ENCODE measurements at places on chromosomes 4 and X. TPM values are rescaled to one million over a fixed set of nuclear protein-coding genes. Genes with fewer than 3 reads are reported as not detected.

- no peaks in the 10 kb centered on the region for H3K4me1 ChIP-seq
- no peak overlapping the region for H3K4me3 ChIP-seq
- no peaks in the 10 kb centered on the region for H3K36me3 ChIP-seq
- H3K27me3 ChIP-seq, result no peaks in the 10 kb centered on the region
Observed at GRCh38 chr4:19748519-19749479, 502.9 kb upstream of the SLIT2 start.

GRCh38 chr4:141524116-141524515 is 112.3 kb upstream of the IL15 start:
- H3K36me3 ChIP-seq, result no peaks in the 10 kb centered on the region
- H3K4me1 ChIP-seq, result no peaks in the 10 kb centered on the region
- no peak for DNase-seq
- H3K4me3 ChIP-seq, result no peak overlapping the region
- no peak overlapping the region for H3K27ac ChIP-seq

- no peak overlapping the region for H3K4me3 ChIP-seq
- no peak for DNase-seq
- no peaks in the 10 kb centered on the region for H3K4me1 ChIP-seq
- no peak overlapping the region for H3K27ac ChIP-seq
- no peaks in the 10 kb centered on the region for H3K27me3 ChIP-seq
Observed at GRCh38 chr4:25449270-25449669, 72.2 kb downstream of the ANAPC4 start.

GRCh38 chr4:152392079-152392478 is 143.8 kb downstream of the FBXW7 start:
- no peak overlapping the region for H3K4me3 ChIP-seq
- no peaks in the 10 kb centered on the region for H3K36me3 ChIP-seq

DNA sequence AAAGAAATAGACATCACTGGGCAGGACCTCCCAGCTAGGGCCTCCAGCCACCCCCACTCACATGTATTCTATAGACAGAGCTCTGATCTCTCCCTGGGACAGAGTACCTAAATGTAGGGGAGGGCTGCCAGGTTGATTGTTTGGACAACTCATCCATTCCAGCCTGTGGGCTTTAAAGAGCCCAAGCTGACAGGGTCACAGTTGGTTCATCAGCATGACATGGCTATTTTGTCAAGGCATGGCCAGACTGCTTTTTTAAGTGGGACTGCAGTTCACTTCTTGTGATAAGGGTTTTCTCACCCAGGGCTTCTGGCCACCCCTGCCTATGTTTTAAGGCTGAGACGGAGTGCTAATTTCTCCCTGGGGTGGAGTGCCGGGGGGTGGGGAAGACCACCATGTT is 63.3 kb downstream of the KLHL4 start:
- H3K27me3 ChIP-seq, result no peaks in the 10 kb centered on the region
- no peaks in the 10 kb centered on the region for H3K4me1 ChIP-seq
- H3K27ac ChIP-seq, result no peak overlapping the region
- no peaks in the 10 kb centered on the region for H3K36me3 ChIP-seq
- no peak overlapping the region for H3K4me3 ChIP-seq

DNA sequence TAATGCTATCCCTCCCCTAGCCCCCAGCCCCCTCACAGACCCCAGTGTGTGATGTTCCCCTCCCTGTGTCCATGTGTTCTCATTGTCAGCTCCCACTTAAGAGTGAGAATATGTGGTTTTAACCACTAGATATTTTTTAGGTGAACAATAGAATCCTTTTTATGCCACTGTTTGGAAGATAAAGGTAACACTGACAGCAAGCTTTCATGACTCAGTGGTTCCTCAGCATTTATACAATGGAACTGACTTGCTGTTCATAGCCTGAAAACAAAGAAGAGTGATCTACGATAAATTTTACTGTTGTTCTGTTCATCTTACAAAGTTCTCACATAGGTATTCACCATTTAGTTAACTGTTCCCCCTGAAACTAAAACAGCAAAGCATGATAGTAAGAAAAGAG is 147.8 kb downstream of the ARHGAP10 start:
- H3K27me3 ChIP-seq, result no peaks in the 10 kb centered on the region
- DNase-seq, result no peak
- H3K4me1 ChIP-seq, result no peaks in the 10 kb centered on the region
- H3K27ac ChIP-seq, result no peak overlapping the region
- H3K4me3 ChIP-seq, result no peak overlapping the region
- peaks cover 4% of the 10 kb centered on the region for H3K36me3 ChIP-seq

- peak within 1 kb of the TSS; percentile 99 for H3K27ac ChIP-seq
- no peaks in the 10 kb centered on the region for H3K4me1 ChIP-seq
- H3K36me3 ChIP-seq, result no peaks in the 10 kb centered on the region
- H3K27me3 ChIP-seq, result no peaks in the 10 kb centered on the region
- DNase-seq, result peak; percentile 90
Observed at GRCh38 chr4:139177049-139177868, at the start of gene ELF2. Gene ELF2 (minus strand): TSS chr4:139177218. CDS start chr4:139137701, 39,517 bp downstream.

GRCh38 chrX:105975382-105975781 is 63.1 kb downstream of the SERPINA7 start:
- H3K27me3 ChIP-seq, result no peaks in the 10 kb centered on the region
- no peaks in the 10 kb centered on the region for H3K4me1 ChIP-seq
- H3K27ac ChIP-seq, result no peak overlapping the region
- no peak for DNase-seq

- no peaks in the 10 kb centered on the region for H3K36me3 ChIP-seq
- no peak overlapping the region for H3K27ac ChIP-seq
- no peak for DNase-seq
Observed at GRCh38 chr4:107261241-107261874, 225.2 kb upstream of the DKK2 start.

- H3K4me3 ChIP-seq, result peak overlapping the region; percentile 36
- no peaks in the 10 kb centered on the region for H3K36me3 ChIP-seq
- H3K27ac ChIP-seq, result no peak overlapping the region
- H3K27me3 ChIP-seq, result peaks cover 10% of the 10 kb centered on the region
- DNase-seq, result no peak
Observed at GRCh38 chr4:54230484-54231418, 1.7 kb downstream of the PDGFRA start.

- H3K4me1 ChIP-seq, result no peaks in the 10 kb centered on the region
- DNase-seq, result no peak
- H3K4me3 ChIP-seq, result no peak overlapping the region
- H3K36me3 ChIP-seq, result no peaks in the 10 kb centered on the region
- H3K27me3 ChIP-seq, result no peaks in the 10 kb centered on the region
Observed at GRCh38 chrX:97850911-97851310, 967.2 kb downstream of the RPA4 start.

DNA sequence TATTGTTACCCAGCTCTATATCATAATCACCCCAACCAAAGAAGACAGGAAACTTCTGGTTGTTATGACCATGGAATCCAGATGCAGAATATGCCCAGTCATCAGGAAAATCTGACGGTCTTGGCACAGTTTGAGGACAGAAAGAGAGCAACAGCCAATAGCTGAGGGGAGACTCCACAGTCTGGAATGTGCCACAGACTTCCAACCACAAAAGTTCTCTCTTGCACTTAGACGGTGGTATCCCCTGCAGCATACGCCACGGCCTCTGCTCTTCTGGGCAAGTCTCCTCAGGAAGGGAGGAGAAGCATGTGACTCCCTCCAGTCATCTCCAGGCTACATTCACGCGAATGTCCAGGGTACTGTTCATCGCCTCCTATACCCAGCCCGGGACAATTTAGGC is 18.4 kb downstream of the ZNF827 start:
- H3K36me3 ChIP-seq, result no peaks in the 10 kb centered on the region
- no peaks in the 10 kb centered on the region for H3K27me3 ChIP-seq
- no peak overlapping the region for H3K4me3 ChIP-seq
- no peak overlapping the region for H3K27ac ChIP-seq
- DNase-seq, result no peak

- no peaks in the 10 kb centered on the region for H3K4me1 ChIP-seq
- H3K4me3 ChIP-seq, result no peak overlapping the region
- no peak overlapping the region for H3K27ac ChIP-seq
Observed at GRCh38 chrX:68832516-68833447, 4.0 kb downstream of the EFNB1 start.

The CITED1 gene
- 0.83 TPM for total RNA-seq

The OFD1 gene
- total RNA-seq, result 32.9 TPM

DNA sequence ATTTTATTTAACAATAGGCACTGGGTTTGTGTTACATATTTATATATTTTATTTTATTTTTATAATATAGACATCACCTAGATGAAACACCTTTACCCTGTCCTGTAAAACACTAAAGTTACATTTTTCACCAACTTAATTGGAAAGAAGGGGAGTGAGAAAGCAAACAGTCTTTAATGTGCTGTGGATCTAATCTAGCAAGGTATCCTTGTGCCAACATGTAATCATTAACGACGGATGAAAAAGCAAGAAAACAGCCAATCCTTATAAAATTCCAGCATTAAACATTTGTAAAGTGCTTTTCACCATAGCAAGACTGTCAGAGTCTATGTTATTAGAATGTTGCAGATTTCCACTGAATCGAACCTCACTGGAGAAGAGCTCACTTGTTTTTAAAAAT is 92.7 kb downstream of the HHIP start:
- no peak overlapping the region for H3K4me3 ChIP-seq
- no peak for DNase-seq
- peak overlapping the region; percentile 2 for H3K27ac ChIP-seq
- no peaks in the 10 kb centered on the region for H3K27me3 ChIP-seq
- H3K4me1 ChIP-seq, result peaks cover 21% of the 10 kb centered on the region

- DNase-seq, result no peak
- no peak overlapping the region for H3K4me3 ChIP-seq
- H3K27ac ChIP-seq, result no peak overlapping the region
- no peaks in the 10 kb centered on the region for H3K27me3 ChIP-seq
- H3K36me3 ChIP-seq, result no peaks in the 10 kb centered on the region
Observed at GRCh38 chrX:39944416-39944815, 153.3 kb downstream of the BCOR start.

The MAGIX gene
- total RNA-seq, result 12.7 TPM

GRCh38 chr4:5040856-5041620 is 10.2 kb upstream of the STK32B start:
- H3K27ac ChIP-seq, result no peak overlapping the region
- DNase-seq, result no peak
- no peaks in the 10 kb centered on the region for H3K36me3 ChIP-seq
- no peaks in the 10 kb centered on the region for H3K27me3 ChIP-seq
- H3K4me1 ChIP-seq, result no peaks in the 10 kb centered on the region
- no peak overlapping the region for H3K4me3 ChIP-seq

- DNase-seq, result peak; percentile 83
- H3K36me3 ChIP-seq, result no peaks in the 10 kb centered on the region
- peaks cover 9% of the 10 kb centered on the region for H3K4me1 ChIP-seq
- H3K27me3 ChIP-seq, result no peaks in the 10 kb centered on the region
- H3K27ac ChIP-seq, result peak overlapping the region; percentile 85
Observed at GRCh38 chr4:76950052-76950955, 752 bp downstream of the SEPTIN11 start.

The GLOD5 gene
- not detected for total RNA-seq

The TLR7 gene
- 5.1 TPM for total RNA-seq

DNA sequence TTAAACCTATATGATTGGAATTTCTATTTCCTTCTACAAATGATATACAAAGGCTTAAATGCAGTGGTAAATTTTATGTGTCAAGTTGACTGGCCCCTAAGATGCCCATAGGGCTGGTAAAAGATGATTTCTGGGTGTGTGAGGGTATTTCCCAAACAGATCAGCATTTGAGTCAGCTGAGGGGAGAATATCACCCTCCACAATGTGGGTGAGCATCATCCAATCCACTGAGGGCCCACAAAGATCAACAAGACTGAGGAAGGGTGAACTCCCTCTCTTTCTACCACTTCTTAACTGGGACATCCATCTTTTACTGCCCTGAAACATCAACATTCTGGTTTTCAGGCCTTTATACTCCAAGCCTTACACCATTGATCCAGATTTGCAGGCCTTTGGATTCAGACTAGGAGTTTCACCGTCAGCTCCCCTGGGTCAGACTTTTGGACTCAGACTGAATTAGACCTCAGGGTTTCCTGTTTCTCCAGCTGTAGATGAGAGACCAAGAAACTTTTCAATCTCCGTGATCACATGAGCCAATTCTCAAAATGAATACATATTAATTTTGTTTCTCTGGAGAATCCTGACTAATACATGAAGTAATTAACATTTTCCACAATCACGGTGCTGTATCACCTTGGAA is 1020.7 kb upstream of the SLIT2 start:
- H3K27ac ChIP-seq, result no peak overlapping the region
- DNase-seq, result no peak
- H3K36me3 ChIP-seq, result no peaks in the 10 kb centered on the region
- H3K4me3 ChIP-seq, result no peak overlapping the region
- no peaks in the 10 kb centered on the region for H3K4me1 ChIP-seq

- DNase-seq, result no peak
- H3K27me3 ChIP-seq, result no peaks in the 10 kb centered on the region
- peaks cover 6% of the 10 kb centered on the region for H3K4me1 ChIP-seq
- no peak overlapping the region for H3K4me3 ChIP-seq
- H3K36me3 ChIP-seq, result no peaks in the 10 kb centered on the region
Observed at GRCh38 chr4:101279377-101279871, 67.9 kb downstream of the PPP3CA start.

DNA sequence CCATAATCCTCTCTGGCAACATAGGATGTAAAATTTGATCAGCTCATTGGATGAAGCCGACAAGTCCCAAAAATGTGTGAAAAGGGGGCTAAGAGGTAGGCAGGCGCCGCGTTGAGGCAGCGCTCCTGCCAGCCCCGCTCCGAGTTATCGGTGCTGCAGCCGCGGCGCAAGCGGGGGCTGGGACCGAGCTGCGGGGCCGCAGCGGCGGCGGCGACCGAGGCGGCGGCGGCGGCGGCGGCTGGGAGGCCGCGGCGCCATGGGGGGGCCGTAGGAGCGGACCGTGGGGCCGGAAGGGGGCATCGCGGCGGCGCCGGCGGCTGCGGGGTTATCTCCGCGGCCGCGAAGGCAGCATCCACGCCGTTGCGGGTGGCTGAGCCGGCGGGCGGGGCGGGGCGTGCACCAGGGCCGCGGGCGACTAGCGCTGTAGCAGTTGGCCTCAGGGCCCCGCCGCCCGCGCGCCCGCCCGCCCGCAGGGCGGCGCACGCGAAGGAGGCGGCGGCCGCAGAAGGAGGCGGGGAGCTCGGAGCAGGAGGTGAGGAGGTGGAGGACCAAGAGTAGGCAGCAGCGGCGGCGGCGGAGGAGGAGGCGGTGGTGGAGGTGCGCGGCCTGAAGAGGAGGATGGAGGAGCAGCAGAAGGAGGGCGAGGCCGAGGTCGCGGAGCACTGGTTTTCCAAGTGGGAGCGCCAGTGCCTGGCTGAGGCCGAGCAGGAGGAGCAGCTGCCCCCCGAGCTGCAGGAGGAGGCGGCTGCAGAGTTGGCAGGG is 126.0 kb upstream of the CXorf66 start:
- no peak overlapping the region for H3K27ac ChIP-seq
- peak; percentile 63 for DNase-seq
- H3K36me3 ChIP-seq, result no peaks in the 10 kb centered on the region
- no peak overlapping the region for H3K4me3 ChIP-seq

DNA sequence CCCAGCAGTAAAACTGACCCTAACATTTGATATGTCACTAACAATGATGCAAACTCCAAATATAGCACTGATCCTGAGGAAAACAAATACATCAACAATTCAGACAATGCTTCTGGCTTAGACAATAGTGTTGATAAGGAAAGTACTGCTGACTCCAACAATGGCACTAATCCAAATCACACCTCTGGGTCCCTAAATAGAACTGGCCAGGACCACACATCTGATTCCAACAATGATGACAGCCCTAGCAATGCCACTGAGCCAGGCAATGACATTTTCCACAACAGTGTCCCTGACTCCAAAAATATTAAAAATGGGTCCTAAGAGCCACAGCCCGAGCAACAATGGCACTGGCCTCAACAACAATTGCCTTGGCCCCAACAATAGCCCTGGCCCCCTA is 243.1 kb upstream of the APOOL start:
- no peak overlapping the region for H3K4me3 ChIP-seq
- no peak for DNase-seq
- no peak overlapping the region for H3K27ac ChIP-seq
- no peaks in the 10 kb centered on the region for H3K27me3 ChIP-seq
- H3K4me1 ChIP-seq, result no peaks in the 10 kb centered on the region

Measured in pancreas (tissue), 10 donors.